Stimulated activated CD8-positive, alpha-beta memory T cell treated with anti-CD3 and anti-CD28 coated beads, Interleukin-7, amount 100 ng/mL, for 48 hours (primary cell): ENCODE measurements at places on chromosomes 7 and 10.

GRCh38 chr7:157126921-157127320 is 11.8 kb upstream of the UBE3C start:
- DNase-seq, result no peak

DNA sequence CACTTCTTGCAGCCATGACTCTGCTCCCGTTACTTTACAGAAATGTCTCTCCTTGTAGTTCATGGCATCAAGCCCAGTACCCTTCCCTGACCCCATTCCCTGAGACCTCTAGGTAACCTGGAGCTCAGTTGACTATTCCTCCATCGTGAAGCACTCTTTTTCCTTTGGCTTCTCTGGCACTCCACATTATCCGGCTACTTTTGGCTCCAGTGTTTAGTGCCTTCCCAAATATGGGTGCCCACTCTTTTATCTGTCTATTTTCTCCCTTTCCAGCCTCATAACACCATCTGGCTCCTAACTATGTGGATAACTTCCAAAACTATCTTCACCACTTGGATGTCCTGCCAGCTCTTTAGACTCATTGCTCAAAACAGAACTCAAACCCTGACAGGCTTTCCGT is 744.7 kb upstream of the GALNT17 start:
- DNase-seq, result no peak

GRCh38 chr10:33216661-33217427 is 117.6 kb downstream of the NRP1 start:
- no peak for DNase-seq

- DNase-seq, result no peak
These were observed 1014.7 kb upstream of the LRRN3 start for GRCh38 chr7:110076194-110076593.

- no peak for DNase-seq
These were observed 175.9 kb downstream of the BAMBI start for GRCh38 chr10:28853195-28853594.

DNA sequence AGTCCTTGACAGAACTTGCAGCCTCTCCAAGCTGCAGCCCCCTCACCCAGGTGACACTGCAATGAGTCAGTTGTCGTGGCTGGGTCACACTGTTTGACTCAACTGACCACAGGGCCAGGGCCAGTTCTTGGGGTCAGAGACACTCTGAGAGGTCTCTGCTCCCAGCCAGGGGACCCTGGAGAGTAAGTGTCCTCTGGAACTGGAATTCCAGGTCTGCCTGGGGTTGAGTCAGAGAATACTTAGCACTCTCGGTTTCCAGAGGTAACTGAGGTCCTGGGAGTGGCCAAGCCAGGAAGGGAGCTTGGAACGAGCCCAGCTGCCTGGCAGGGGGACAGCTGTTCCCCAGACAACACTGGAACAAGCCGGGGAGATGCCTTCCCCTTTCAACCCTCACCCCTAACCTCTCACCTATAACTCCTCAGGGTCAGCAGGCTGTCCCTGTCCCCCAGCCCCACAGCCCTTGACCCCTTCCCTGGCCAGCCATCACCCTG is 2.2 kb upstream of the MYL10 start:
- DNase-seq, result no peak

GRCh38 chr7:50486512-50486911 is 36.4 kb upstream of the FIGNL1 start:
- DNase-seq, result no peak

DNA sequence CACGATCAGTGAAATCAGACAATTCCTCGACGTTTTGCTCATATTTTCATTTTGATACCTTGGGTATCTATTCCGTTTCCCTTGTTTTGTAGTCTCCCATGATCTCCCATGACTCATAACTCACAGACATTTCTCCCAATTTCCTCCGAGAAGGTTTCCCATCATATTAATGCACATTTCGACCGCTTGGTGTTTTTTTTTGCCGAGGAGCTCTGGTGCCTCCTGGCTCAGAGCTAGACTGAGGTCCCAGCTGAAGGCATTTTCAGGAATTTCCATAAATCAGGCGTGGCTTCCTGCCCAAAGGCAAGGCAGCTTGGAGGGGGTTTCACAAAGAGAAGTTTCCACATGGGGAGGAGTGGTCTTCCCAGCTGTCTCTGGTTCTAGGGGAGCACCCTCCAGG is 148.2 kb upstream of the TNS3 start:
- no peak for DNase-seq

- DNase-seq, result no peak
These were observed 58.6 kb upstream of the EFCAB10 start for GRCh38 chr7:105639667-105640493.

- no peak for DNase-seq
These were observed 37.1 kb downstream of the STEAP4 start for GRCh38 chr7:88269586-88269985.

DNA sequence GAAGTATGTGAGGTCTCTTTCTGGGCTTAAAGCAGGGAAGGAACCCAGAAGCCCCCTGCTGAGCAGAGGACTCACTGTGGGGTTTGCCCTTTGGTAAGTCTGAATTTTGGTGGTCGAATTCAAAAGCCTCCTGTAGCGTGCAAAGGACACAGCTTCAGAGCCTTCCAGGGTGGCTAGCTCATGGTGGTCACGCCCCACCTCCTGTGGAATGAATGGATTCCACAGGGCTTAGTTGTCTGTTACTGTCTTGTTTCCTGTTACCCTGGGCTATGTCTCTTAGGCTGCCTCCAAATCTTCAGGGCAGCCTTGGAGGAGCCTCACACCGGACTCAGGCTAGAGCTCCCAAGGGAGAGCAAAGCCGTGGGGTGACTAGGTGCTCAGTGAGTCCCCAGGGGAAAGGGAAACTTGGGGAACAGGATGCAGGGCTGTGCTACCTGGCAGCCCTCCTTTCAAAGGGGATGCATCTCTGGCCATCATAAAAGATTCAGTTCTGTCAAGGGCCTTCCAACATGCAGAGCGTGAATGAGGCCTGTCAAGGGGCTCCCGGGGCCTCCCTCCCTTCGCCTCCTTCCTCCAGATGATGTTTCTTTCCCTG is 211.7 kb downstream of the CCSER2 start:
- no peak for DNase-seq

DNA sequence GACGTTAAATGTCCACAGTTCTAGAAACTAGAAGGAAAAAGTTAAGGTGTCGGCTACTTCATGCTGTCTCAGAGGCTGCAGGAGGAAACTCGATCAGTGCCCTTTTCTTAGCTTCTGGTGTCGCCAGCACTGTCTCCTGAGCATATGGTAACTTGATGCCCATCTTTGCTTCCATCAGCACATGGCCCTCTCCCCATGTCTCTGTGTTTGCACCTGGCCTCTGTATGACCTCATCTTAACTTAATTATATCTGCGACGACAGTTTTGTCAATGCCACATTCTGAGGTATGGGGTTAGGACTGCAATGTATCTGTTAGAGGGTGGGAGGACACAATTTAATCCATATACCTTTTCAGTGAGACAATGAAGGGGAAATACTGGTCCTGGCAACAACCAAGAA is 449.9 kb downstream of the POM121L12 start:
- no peak for DNase-seq

GRCh38 chr10:21518149-21518640 is 7.3 kb downstream of the SKIDA1 start:
- no peak for DNase-seq

GRCh38 chr7:80686576-80686975 is 48.1 kb downstream of the CD36 start:
- DNase-seq, result no peak

DNA sequence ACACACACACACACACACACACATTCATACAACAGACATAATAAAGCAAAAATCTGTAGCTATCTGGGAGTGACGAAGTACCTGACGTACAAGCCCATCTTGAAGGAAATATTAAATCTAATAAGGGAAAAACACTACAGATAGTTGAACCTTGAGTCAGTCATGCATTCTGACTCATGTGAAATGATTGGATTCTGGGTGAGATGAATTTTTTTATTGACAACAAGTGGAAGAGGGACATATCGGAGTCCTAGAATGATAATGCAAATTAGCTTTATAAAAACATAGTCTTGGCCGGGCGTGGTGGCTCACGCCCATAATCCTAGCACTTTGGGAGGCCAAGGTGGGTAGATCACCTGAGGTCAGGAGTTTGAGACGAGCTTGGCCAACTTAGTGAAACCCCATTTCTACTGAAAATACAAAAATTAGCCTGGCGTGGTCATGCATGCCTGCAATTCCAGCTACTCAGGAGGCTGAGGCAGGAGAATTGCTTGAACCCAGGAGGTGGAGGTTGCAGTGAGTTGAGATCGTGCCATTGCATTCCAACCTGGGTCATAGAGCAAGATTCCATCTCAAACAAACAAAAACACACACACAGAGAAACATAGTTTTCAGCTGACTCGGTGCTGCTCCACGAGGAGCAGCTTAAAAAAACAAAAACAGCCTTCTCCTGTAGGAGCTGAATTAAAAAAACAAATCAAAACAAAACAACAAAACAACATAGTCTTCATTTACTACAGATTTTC is 154.4 kb upstream of the MKLN1 start:
- no peak for DNase-seq

DNA sequence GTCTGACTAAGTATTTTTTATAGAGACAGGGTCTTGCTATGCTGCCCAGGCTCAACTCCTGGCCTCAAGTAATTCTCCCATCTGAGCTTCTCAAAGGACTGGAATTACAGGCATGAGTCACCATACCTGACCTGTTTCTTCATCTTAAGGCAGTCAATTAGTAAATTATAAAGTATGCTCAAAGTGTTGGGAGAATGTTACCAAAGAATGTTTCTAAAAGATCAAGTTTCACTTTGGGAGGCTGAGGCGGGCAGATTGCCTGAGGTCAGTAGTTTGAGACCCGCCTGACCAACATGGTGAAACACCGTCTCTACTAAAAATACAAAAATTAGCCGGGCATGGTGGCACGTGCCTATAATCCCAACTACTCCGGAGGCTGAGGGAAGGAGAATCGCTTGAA is 117.0 kb downstream of the ALOX5 start:
- DNase-seq, result no peak

GRCh38 chr7:45697576-45698136 is 123.5 kb downstream of the ADCY1 start:
- DNase-seq, result no peak

DNA sequence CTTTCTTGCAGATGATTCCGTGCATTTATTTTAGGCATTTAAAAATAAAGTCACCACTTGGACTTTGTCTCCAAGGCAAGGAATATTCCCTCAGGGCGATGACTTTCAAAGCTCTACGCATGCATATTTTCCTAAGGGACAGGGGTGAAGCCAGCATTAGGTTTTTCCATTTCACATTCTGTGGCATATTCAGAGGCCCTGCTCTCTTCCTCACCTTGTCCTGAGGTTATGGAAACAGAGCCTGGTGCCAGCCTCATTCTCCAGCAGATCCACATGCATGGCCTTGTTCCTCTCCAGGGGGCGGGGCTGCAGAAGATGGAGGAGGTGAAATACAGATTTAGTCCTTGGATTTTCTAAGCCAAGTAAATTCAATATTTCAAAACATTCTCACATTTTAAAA is 11.6 kb upstream of the LYZL1 start:
- no peak for DNase-seq

- DNase-seq, result no peak
These were observed 8.8 kb downstream of the ITGB1 start for GRCh38 chr10:32949221-32949678.

DNA sequence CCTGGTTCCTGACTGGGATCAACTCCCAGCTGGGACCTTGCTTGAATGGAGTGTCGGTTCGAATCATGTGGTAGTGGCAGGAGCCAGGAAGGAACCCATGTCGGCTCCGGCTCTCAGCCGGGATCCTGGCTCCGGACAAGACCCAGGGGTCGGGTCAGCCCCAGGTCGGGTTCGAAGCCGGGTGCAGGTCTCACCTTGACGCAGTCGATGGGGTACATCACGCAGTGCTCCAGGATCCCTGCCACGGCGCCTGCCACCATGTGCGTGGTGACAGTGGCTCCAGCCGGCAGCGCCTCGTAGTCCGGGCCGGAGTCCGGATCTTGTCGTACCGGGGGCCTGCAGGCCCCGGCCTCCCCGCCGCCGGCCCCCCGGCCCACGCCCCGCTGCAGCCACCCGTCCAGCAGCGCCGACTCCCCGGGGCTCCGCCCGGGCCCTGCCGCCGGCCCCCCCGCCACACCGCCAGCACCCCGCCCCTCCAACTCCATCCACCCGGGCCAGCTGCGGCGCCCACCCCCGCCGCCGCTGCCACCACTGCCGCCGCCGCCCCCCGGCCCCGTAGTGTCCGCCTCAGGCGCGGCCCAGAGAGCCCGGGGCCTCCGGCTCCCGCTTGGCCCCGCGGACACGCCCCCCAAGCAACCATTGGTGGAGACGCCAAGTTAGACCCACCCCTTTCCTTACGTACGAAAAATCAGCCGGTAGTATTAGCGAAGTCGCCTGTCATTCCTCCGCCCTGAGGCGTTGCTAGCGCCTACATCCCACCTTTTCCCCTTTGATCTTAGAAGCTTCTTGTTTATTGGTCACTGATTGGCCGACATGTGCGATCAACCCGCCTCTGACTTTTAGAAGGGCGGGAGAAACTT is at the start of gene SLC25A28:
Gene SLC25A28 (minus strand): TSS at position 589 of the 860 bp plus-strand sequence. CDS start 104 bp downstream, at position 485.
- peak; percentile 90 for DNase-seq

DNA sequence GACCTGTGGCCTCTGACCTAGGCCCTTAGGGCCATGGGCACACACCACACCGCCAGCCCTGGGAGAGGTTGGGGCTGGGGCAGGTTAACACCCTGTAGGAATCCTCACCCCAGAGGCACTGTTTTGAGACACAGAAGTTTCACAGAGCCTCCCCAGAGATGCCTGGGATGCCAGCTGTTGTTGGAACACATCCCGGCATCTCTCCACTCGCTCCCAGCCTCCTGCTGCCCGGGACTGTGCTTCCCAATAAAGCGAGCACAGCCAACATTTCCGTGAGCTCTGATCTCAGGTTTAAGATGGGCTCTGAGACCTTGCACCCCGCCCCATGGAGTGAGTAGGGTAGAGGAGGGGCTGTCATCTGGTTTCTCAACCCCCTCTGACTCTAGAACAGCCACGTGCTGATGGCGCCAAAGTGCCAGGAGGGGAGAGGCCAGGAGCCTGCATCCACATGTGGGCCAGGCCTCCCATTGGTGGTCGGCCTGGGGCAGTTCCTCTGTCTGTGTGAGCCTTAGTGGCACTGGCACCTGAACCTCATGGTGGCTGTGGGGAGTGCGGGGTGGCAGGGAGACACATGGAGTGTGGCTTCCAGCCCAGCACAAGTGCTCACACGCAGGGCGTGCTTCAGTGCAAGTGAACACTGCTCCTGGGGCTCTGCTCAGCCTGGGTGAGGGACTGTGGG is 54.7 kb downstream of the RASGEF1A start:
- DNase-seq, result no peak

GRCh38 chr10:104317269-104317710 is 21.0 kb downstream of the ITPRIP start:
- DNase-seq, result no peak

- DNase-seq, result no peak
These were observed 184.5 kb upstream of the CXCL12 start for GRCh38 chr10:44569193-44570091.

- DNase-seq, result no peak
These were observed 91.6 kb downstream of the HECW1 start for GRCh38 chr7:43204081-43204480.

DNA sequence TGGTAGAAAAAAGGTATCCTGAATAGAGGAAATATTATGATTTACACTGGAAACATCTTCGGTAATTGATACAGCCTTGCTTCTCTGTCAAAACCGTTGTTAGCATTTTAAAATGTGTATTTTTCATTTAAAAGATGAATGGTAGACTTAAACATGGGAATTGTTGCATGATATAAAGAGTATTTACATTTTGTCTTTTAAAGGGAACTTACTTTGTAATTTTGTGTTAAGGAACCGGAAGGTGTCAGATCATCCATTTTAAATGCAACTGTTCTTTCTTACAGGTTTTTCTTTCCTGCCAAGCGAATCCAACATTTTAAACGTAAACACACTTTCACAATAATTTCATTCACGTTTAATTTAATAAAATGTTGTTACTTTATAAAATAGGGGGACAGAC is 1.8 kb upstream of the IGF2BP3 start:
- no peak for DNase-seq

- no peak for DNase-seq
These were observed 45.6 kb downstream of the MKI67 start for GRCh38 chr10:128080641-128081040.
